Stomach (tissue), 19 donors: ENCODE measurements at places on chromosomes 7 and 10. TPM values are rescaled to one million over a fixed set of nuclear protein-coding genes. Genes with fewer than 3 reads are reported as not detected.

The FUOM gene
- not detected for total RNA-seq

DNA sequence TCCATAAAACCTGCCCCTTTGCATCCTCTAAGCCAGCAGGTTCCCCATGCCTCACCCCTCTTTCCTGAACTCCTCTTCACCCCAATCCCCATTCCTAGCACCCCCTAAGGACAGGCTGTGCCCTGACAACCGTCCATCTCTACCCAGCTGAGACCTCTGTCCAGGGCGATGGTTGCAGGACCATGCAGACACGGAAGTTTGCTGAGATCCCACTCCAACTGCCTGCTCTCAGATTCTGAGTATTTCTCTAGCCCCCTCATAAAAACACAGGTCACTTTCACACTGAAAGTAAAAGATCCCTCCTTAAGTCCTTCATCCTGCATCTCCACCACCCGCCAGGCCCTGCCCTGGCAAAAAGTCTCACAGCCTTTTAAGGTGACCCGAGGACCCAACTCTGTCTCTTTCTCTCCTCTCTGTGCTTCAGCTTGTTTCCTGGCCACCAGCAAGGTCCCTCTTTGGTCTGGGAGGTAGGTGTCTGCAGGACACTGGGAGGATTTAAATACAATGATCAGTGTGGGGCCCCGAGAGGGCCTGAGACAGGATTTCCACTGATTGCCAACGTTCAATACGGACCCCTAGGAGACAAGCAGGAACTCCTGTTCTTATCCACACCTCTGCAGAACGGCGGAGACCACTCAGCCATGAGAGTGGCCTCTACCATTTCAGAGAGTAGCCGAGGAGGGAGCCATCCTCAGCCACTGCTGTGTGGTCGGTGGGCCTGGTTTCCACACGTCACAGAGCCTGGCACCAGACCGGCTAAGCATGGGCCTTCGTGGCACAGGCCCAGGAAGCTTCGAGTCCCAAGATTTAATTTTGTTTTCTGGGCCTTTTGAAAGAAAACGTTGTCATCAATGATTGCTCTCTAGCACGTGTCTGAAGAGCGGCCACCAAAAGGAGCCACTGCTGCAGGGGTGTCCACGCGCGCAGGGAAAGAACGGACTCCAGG is 27.9 kb downstream of the CALML3 start:
- H3K27me3 ChIP-seq, result no peaks in the 10 kb centered on the region
- H3K36me3 ChIP-seq, result no peaks in the 10 kb centered on the region
- DNase-seq, result no peak
- H3K4me3 ChIP-seq, result no peak overlapping the region
- no peak overlapping the region for H3K27ac ChIP-seq

- H3K27ac ChIP-seq, result no peak overlapping the region
- no peaks in the 10 kb centered on the region for H3K4me1 ChIP-seq
- H3K27me3 ChIP-seq, result no peaks in the 10 kb centered on the region
- no peaks in the 10 kb centered on the region for H3K36me3 ChIP-seq
- H3K4me3 ChIP-seq, result no peak overlapping the region
These were observed 24.2 kb upstream of the SMIM30 start for GRCh38 chr7:113142385-113143119.

- H3K27ac ChIP-seq, result no peak overlapping the region
- peaks cover 20% of the 10 kb centered on the region for H3K4me1 ChIP-seq
- H3K4me3 ChIP-seq, result no peak overlapping the region
- H3K36me3 ChIP-seq, result no peaks in the 10 kb centered on the region
- peak; percentile 73 for DNase-seq
These were observed 24.8 kb downstream of the INPP5F start for GRCh38 chr10:119750391-119751230.

GRCh38 chr10:93006435-93007039 is 54.1 kb upstream of the CYP26C1 start:
- H3K27ac ChIP-seq, result no peak overlapping the region
- no peaks in the 10 kb centered on the region for H3K4me1 ChIP-seq
- H3K4me3 ChIP-seq, result no peak overlapping the region
- H3K36me3 ChIP-seq, result no peaks in the 10 kb centered on the region
- DNase-seq, result no peak

DNA sequence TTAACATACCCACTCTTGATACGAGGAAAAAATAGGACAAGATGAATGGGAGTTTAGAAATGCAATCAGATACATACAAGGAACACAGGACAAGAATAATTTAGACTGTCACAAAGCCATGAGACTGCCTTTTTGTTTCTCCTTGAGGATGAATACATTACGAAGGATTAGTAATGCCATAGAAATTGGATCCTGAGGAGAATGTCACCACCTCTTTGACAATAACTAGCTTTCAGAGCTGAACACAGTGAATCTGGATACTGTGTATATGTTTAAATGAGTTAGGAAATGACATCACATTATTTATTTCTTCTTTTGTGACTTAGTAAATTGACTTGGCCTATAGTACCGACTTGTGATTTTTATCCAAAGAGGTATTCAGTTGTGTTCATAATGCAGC is 596.3 kb upstream of the CNTNAP2 start:
- no peaks in the 10 kb centered on the region for H3K36me3 ChIP-seq
- no peak for DNase-seq
- no peak overlapping the region for H3K27ac ChIP-seq
